ENCODE measurements at places on chromosomes 13 and 19. TPM values are rescaled to one million over a fixed set of nuclear protein-coding genes. Genes with fewer than 3 reads are reported as not detected.

Gene CD33
- 2.5 TPM for total RNA-seq

Gene SKA3
- total RNA-seq = 0.23 TPM

Gene ATP8A2
- 0.38 TPM for total RNA-seq

Gene SHISA2
- 0.34 TPM for total RNA-seq

Gene MEX3D
- total RNA-seq = 12.4 TPM

Gene ZNF665
- total RNA-seq = 1.2 TPM

Gene MIPEP
- total RNA-seq = 162 TPM

Gene SMIM44
- not detected for total RNA-seq

Gene JAK3
- 4.9 TPM for total RNA-seq

Gene HAUS5
- total RNA-seq = 3.1 TPM

Gene LENG8
- total RNA-seq = 87.4 TPM

Gene VSTM1
- total RNA-seq = not detected

Gene DOCK9
- total RNA-seq = 39.4 TPM

Gene ZNF266
- total RNA-seq = 11.0 TPM

Gene IZUMO2
- total RNA-seq = not detected

Gene LACC1
- 6.6 TPM for total RNA-seq

Gene ZNF554
- total RNA-seq = 4.7 TPM

Gene SBK3
- 211 TPM for total RNA-seq

Gene RTBDN
- total RNA-seq = not detected

Gene CD70
- total RNA-seq = not detected

Gene SPACA4
- total RNA-seq = not detected

Gene BLOC1S3
- total RNA-seq = 3.8 TPM

Gene ZNF439
- total RNA-seq = 5.4 TPM

All from right cardiac atrium (tissue), 5 donors.